ENCODE measurements at places on chromosomes 13 and 19. TPM values are rescaled to one million over a fixed set of nuclear protein-coding genes. Genes with fewer than 3 reads are reported as not detected.

CABP5 gene
- total RNA-seq = not detected

ANGPTL8 gene
- total RNA-seq = not detected

FAM98C gene
- total RNA-seq = 10.3 TPM

ABHD13 gene
- total RNA-seq = 10.8 TPM

HCST gene
- total RNA-seq = 0.64 TPM

GRIK5 gene
- not detected for total RNA-seq

SERTAD1 gene
- 22.0 TPM for total RNA-seq

All from fibroblast of villous mesenchyme (primary cell).